ENCODE measurements at places on chromosomes 5 and 9.

GRCh38 chr5:55997742-55998351 is 3.1 kb upstream of the IL6ST start:
- no peak for DNase-seq

- DNase-seq: no peak
These were observed 76.4 kb downstream of the NTNG2 start for GRCh38 chr9:132238026-132238972.

DNA sequence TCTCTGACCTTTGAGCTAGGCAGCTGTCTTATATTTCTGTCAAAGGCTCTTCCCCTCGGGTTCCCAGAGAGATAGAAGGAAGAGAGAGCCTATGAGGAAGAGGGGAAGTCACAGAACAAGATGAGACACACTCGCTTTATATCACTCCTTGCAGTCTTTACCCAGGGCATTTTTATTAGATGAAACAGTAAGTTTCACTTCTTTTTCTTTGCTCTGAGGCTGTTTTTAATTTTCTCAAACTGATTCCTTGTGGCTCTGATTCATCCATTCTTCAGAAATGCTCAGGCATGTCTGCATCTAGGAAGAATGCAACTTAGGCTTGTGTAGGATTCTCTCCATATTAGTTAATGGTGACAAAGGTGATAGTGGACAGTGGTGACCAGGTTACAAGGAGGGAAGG is 132.9 kb upstream of the CHD1 start:
- no peak for DNase-seq

DNA sequence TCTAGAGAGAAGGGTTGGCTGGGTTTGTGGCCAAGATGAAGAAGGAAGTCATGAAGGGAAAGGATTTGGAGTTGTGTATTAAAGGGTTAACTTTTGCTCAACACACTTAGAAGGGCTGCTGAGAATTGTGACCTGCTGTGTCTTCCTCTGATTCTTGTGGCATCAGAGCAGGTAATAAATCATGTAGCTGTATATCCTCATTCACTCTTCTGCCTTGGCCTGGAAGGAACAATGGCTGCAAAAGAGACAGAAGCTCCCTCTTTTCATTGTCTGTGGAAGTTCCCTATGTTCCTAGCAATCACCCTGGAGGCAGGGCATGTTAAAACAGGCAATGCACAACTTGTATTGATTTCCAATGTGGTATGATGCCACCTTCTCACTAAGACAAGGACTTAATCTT is 159.1 kb downstream of the LRRC70 start:
- DNase-seq: no peak

DNA sequence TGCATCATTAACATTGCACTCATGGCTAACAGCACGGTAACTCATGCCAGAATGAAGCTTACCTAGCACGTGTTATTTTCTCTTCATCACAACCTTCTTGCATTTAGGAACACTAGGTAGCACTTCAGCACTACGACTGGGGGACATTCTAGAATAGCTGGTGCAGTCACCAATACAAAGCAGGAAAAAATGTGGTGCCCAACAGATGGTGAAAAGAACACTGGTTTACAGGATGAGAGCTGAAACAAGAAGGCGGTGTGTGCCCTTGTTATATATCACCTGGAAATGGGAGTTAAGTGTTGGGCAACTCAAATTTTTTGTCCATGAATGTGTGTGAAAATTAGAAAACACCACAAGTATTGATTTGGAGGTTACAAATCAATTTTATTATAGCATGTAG is 30.0 kb downstream of the GALNT12 start:
- no peak for DNase-seq

- no peak for DNase-seq
These were observed 163.1 kb downstream of the PBX3 start for GRCh38 chr9:125910286-125910685.

- DNase-seq: no peak
These were observed 38.6 kb upstream of the OLFM1 start for GRCh38 chr9:135048758-135049444.

DNA sequence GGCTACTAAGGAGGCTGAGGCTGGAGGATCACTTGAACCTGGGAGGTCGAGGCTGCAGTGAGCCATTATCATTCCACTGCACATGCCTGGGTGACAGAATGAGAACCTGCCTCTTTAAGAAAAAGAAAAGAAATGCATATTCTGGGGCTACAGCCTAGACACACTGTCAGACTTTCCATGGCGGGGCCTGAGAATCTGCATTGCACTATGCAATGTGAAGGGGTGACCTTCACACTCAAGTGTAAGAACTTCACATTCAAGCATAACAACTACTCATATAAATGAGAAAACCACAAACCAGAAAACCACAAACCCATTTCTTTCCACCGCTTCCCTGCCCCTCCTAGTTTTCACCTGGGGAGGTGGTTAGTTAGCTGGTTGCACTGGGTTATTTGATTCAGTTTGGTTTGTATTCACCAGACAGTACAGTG is 18.0 kb upstream of the FBP2 start:
- no peak for DNase-seq

DNA sequence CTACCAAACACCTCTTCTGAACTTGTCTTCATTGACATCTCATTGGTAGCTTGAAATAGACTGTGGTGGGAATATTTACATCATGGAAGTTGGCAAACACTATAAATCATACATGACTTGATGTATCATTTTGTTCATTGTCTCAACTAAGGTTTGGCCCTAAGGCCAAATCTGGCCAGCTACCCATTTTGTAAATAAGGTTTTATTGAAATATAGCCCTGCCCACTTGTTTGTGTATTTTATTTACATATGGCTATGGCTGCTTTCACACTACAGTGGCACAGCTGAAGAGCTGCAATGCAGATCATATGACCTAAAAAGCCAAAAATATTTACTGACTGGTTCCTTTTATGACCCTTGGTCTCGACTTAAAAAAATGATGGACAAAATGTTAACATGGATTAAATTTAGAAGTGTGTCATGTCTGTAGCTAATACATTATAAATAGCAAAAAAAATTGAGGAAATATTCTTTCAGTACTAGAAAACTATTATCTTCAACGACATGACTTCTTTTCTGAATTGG is 22.1 kb downstream of the FAM240B start:
- no peak for DNase-seq

DNA sequence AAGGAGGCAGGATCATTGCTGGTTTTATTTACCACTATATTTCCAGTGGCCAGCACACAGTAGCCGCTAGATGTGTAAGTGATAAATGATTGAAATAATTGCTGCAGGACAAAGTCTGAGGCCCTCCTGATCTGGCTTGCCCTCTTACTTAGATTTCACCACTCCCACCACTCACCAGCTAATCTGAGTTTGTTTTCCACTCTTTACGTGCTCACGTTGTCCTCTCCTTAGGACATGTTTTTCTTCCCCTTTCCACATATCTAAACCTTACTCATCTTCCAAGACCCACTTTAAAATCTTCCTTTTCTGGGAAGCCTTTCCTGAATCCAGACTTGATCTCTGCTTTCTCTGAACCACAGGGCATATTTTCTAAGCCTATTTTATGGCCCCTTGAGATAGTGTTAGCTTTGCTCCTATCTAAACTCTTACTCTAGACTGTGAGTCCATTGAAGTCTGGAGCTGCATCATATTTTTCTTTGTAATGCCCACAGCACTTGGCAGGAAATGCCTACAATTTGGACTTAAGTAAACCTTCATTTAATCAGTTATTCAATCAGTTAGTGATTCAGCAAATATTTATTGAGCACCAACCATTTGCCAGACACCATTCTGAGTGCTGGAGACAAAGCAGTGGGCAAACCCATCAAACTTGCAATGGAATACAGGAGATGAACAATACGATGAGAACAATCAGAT is 2.4 kb downstream of the TLR4 start:
- no peak for DNase-seq

DNA sequence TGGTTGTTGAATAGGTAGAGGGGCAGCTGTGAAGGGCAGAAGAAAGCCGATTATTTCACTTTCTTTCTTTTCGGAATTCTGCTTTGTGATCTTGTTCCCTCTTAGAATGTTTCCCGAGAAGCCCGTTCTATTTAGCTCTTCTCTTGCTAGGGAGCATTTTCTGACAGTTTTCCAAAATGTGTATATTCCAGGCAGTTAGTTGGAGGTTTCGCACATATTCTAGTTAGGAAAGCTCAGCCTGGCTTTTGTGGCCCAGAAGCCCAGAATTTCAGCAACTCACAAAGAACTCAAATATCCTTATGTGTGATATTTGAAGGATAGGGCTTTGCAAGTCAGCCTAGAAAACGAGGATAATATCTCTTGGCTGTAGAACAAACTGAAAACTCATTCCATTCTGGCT is 461.0 kb upstream of the C9orf72 start:
- DNase-seq: no peak

DNA sequence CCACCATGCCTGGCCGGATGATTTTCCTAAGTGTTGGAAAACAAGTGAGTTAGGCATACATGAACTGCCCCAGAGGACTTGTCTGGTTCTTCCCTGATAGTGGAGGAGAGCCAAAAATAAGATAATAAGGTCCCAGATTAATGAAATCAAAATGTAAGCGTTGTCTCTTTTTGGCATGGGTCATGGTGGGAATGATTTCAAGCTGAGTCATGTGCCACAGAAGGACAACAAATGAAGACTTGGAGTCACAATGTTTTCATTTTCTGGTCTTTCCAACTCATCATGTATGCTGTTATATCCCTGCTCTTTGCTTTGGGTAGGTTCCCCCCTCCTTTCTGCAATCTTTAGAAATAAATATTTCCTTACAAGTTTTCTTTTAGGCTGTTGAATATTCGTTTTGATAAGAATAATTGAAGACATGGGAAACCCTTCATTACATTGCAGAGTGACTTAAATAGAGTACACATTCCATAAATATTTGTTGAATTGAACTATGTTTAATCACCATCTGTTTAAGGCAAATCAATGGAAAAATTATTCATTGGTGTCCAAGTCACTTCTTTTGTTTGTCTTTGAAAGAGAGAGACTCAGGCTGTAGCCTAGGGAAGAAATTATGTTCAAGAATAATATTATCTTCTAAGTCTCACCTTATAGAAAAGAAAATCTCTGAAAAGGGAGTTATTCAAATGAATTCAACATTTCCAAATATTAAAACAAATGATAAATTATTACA is 196.3 kb downstream of the CSNK1G3 start:
- no peak for DNase-seq

- no peak for DNase-seq
These were observed 82.6 kb upstream of the COL5A1 start for GRCh38 chr9:134559013-134559412.

GRCh38 chr5:35922468-35922867 is 16.0 kb downstream of the CAPSL start:
- DNase-seq: no peak

DNA sequence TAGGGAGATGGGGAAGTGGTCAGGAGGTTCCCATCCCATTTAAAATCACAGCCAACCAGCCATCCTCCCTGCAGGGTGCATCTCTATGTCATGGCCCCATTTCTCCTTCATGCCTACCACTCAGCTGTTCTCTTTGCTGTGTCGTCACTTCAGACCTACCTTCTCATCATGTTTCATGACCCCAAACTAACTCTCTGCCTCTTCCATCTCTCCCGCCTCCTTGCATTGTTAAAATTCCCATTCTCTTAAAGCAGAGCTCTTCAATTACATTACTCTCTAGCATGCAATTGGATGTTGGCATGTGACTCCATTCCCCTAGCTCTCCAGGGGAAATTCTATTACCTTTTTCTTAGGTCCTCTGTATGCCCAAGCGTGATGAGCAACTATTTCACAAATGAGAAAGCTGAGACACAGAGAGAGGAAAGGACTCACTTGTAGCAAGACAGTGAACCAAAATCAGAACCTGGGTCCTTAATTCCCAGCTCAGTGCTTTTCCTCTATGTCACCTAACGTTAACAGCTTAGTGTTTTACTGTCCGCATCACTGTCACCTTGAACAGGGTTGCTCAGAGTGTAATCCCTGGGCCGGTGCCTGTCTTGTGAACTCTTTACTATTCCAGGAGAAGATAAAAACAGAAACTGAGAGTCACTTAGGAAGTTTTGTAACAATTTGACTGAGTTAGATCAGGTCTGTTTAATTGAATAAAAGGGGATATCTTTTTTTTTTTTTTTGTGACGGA is 28.1 kb downstream of the PDE6A start:
- no peak for DNase-seq

GRCh38 chr5:149940941-149941644 is 3.5 kb downstream of the PDE6A start:
- no peak for DNase-seq

GRCh38 chr9:444528-444927 is 229.9 kb downstream of the DOCK8 start:
- DNase-seq: no peak

- no peak for DNase-seq
These were observed 39.4 kb downstream of the TNFAIP8 start for GRCh38 chr5:119395080-119395836.
